ENCODE measurements at places on chromosomes 11 and 22.

DNA sequence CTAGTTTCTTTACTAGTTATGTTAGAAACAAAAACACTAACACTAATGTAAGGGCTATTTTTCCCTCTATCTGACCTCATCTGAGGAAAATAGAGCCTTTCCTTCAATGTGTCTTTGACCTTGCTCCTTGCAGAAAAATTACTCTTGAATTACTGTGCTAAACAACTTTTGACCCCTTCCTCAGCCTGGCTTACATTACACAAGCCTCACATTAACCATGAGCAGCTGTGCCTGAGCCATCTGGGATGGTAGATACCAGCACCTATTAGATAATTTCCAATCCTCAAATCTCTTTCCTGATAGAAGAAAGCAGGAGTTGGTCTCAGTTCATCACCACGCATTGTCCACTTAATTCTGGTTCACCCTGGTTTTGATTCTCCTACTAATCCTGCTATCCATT lies 134.4 kb upstream of the NCAM1 start:
- DNase-seq, result no peak

- DNase-seq, result no peak
Observed at GRCh38 chr11:47948137-47948536, 32.2 kb upstream of the PTPRJ start.

DNA sequence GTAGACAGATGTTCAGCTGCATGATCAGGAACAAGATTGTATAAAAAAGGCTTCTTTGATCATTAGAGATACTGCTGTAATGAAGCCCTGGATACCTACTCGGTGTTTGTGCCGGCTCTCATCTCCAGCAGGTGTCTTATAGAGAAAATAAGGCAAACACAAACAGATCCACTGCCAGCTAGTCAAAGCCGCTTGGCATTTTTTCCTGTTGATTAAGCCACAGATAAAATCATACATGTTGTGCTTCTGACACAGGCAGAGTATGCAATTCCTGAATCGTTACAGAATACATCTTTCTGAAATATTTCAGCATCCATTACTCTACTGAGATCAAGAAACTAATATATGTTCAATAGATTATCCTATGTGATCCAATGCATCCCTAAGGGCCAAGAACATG lies 206.9 kb downstream of the CADM1 start:
- no peak for DNase-seq

DNA sequence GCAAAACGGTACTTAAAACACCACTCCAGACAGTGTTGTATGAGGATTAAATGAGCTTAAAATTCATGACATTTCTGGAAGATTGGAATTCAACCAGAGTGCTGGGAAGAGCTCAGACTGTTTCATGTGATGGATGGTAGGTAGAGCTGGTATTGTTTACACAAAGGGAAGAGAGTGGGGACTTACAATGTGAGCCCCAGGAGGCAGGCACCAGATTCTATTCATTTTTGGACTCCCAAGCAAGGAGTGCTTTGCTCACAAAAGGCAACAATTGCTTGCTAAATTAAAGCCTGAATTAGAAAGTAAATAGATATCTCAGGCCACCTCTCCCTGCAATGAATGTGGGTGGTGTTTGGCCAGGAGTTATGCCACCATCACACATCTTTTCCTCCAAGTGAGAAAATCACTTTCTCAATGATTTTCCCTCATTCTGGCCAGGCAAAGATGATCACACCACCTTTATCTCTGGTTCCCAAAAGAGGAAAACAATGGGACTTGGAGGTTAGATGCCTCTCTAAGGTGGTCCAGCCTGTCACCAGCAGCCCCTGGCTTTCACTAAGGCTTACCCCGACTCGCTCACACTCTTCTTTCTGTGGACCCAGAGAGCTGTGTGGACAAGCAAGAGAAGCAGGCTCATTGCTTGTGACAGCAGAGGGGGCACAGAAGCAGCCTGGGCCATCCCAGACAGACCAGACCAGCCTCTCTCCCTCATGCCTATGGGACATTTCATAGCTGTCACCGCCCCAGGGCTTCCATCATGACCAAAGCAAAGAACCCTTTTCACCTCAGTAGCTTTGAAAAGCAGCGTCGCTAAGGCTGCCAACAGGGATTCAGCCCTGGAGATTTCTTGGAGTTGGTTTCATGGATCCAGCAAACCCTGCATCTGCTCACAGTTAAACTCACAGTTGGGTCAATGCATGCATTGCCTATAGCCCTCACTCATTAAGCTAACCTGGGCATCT lies 63.5 kb upstream of the DRD2 start:
- DNase-seq, result no peak

GRCh38 chr11:1630271-1630670 lies 696 bp downstream of the KRTAP5-5 start:
- no peak for DNase-seq

DNA sequence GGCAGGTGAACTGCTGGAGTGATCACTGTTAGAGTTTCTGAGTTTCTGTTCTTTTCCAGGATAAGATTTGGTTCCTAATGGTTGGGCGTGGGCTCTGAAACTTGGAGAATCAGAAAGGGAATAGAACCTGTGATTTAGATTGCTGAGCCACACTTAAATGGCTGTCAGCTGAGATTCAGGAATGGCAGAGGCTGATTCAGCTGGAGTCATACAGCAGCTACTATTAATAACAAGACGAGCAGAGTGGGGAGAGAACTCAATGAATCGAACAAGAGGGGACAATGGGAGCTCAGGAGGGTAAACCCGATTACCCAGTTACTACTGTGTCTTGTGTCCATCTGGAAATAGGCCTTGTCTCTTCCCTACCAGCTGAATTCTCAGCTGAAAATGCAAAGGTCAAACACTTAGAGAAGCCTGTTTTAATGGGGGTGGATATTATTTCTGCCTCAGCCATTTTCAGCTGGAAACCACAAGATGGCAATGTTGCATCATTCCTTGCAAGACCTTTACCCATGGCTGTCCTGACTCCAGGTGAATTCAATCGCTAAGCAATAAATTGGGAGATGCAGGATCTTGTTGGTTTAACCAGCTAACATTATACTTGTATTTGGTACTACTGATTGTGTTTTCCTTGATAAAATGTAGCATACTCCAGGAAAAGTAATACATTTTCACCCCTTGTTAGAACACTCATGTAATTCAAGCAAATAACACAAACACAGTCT lies 104.5 kb upstream of the RAG2 start:
- DNase-seq, result peak; percentile 41

DNA sequence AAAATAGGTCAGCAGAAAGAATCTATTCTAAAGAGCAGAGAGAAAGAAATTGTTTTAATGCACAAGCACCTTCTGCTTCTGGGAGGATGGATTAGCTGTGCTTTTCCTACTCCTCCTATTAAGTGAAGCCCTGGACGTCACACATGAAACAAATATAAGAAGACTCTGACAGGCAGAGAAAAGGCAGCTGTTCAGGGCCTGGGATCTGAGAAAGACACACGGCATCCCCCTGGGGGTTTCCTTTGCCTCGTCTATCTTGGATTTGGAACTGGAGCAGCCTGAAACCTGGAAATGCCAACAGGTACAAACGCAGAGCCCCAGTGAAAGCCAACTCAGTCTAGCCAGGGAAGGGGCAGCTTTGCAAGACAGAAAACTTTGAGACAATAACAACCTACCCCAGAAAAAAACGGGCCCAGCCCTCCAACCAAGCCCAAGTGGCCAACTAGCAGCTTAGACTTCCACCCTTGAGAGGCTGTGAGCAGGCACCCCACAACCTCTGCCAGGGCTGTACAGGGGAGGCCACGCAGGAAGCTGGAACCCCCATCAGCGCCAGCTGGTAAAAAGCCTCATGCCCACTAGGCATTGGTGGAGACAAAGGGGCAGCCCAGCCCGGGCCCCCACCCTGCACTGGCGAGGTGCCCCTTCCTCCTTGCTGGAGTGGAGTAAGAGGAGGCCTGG lies 7.3 kb downstream of the CERK start:
- no peak for DNase-seq

GRCh38 chr11:130771708-130772107 lies 144.6 kb downstream of the SNX19 start:
- no peak for DNase-seq

GRCh38 chr22:28983788-28984441 lies 77.7 kb downstream of the C22orf31 start:
- DNase-seq, result no peak

DNA sequence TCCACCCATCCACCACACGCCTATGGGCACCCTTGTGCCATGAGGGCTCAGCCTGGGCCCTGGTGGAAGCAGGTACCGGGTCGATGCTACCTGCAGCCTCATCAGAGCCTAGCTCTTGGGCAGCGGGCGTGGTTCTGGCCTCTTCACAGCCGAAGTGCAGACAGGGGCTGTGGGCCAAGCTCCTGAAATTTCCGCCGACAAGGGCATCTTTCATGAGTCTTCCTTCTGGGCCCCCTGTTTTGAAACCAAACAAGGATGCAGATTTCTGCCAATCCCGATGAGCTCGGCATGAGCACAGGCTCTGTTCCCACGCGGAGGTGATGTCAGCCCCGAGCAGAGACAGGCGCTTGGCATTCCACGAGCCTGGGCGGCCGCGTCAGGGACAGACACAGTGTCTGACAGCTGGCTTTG lies 22.6 kb upstream of the MGAT3 start:
- DNase-seq, result no peak

DNA sequence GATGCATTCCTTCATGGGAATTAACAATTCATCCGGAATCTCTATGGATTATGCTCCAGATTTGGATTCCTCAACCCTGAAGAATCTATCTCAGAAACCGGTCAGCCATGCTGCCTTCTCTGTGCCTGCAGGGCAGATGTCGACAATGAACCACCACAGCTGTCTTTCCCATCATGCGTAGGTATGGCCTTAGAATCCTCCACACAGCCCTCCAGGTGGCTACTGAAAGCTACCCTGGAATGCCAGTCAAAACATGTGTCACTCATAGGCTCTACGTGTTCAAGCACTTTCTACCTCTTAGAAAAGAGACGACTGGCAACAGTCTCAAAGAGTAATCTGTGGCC lies 19.4 kb downstream of the MAML2 start:
- no peak for DNase-seq

GRCh38 chr11:26846227-26846626 lies 124.4 kb upstream of the SLC5A12 start:
- DNase-seq, result no peak

- DNase-seq, result no peak
Observed at GRCh38 chr22:23681026-23681809, 9.6 kb upstream of the RGL4 start.

- DNase-seq, result no peak
Observed at GRCh38 chr11:2791521-2792380, 92.0 kb upstream of the KCNQ1OT1 start.

DNA sequence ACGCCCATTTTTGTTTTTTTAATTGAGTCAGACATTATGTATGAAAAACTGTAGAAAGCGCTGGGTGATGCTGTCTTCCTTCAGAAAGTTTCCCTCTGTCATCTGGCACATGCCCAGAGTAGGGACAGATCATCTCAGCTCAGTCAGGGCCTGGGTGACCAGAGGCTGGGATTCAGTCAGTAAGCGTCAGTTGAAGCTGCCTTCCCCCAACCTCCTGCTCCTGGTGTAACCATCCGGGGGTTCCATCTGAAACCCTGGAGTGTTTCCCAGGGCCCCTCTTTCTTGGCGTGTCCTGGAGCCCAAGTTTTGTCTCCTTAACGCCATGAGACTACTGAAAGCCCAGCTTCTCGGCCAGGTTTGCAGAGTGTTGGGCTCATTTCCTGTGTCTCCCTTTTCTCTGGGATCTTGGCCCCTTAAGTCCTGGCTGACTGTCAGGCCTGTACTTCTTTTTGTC lies 10.7 kb downstream of the PPFIA1 start:
- DNase-seq, result no peak

GRCh38 chr11:68279676-68280075 lies 7.9 kb upstream of the C11orf24 start:
- no peak for DNase-seq

- no peak for DNase-seq
Observed at GRCh38 chr22:43862074-43862881, at the start of gene SULT4A1. TSS of gene SULT4A1 (minus strand) at chr22:43862513. CDS start at chr22:43862382, 131 bp downstream.

- no peak for DNase-seq
Observed at GRCh38 chr22:41557401-41558240, 3.2 kb upstream of the CSDC2 start.

- DNase-seq, result peak; percentile 95
Observed at GRCh38 chr22:25447686-25448434, 116.6 kb upstream of the GRK3 start.

- DNase-seq, result peak; percentile 20
Observed at GRCh38 chr11:126139111-126140091, 72.0 kb downstream of the RPUSD4 start.

DNA sequence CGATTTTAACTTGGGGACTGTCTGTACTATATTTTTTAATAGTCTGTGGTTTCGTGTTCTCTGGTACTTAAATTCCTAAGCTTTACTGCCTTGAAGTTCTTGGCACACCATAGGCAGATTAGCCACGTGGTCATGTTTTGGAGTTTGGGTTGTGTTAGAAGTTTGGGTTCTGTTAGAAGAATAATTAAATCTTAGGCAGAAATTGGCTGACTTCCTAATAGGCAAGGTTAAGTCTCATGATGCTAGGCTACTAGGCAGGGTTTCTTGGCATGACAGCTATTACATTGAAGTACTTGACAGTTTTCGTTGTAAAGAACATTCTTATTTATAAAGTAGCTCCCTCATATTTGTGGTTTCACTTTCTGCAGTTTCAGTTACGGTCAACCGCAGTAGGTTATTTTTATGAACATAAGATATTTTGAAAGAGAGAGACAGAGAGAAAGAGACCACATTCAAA lies 30.0 kb upstream of the MMP7 start:
- DNase-seq, result no peak

GRCh38 chr11:129960216-129961214 lies 42.1 kb downstream of the PRDM10 start:
- DNase-seq, result peak; percentile 58

GRCh38 chr11:68934321-68934645 lies 30.6 kb downstream of the IGHMBP2 start:
- DNase-seq, result no peak

DNA sequence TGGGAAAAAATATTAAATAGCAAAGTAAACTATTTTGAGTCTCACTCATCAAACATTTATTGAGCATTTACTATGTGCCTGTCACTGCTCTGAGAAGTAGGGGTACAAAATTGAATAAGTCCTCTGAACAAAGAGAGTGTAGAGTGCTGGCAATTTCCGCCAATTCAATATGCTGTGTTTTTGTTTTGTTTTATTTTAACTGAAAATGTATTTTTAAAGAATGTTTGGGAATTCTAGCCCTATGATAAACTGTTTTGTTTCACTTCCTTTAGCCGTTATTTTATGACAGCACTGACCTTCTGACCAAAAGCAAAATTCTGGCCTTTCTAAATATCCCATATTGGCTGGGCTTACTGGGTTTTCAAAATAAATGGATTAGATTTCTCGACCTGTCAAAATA lies 64.7 kb upstream of the LMO2 start:
- DNase-seq, result no peak

GRCh38 chr11:118915941-118916841 lies 9.5 kb downstream of the BCL9L start:
- DNase-seq, result no peak
